ENCODE measurements at places on chromosomes 7 and 10.

GRCh38 chr7:82975811-82976468 lies 186.7 kb downstream of the PCLO start:
- H3K4me1 ChIP-seq: no peaks in the 10 kb centered on the region
- H3K4me3 ChIP-seq: no peak overlapping the region
- no peaks in the 10 kb centered on the region for H3K36me3 ChIP-seq
- H3K27ac ChIP-seq: no peak overlapping the region

GRCh38 chr7:139041378-139042085 lies 5.7 kb upstream of the ZC3HAV1L start:
- DNase-seq: no peak
- H3K27ac ChIP-seq: peak overlapping the region; percentile 59
- H3K4me1 ChIP-seq: peaks cover 51% of the 10 kb centered on the region
- H3K36me3 ChIP-seq: peaks cover 9% of the 10 kb centered on the region

- no peak for DNase-seq
- no peaks in the 10 kb centered on the region for H3K4me1 ChIP-seq
- peaks cover 26% of the 10 kb centered on the region for H3K27me3 ChIP-seq
- no peaks in the 10 kb centered on the region for H3K36me3 ChIP-seq
These were observed 95.9 kb upstream of the EGR2 start for GRCh38 chr10:62912086-62912485.

DNA sequence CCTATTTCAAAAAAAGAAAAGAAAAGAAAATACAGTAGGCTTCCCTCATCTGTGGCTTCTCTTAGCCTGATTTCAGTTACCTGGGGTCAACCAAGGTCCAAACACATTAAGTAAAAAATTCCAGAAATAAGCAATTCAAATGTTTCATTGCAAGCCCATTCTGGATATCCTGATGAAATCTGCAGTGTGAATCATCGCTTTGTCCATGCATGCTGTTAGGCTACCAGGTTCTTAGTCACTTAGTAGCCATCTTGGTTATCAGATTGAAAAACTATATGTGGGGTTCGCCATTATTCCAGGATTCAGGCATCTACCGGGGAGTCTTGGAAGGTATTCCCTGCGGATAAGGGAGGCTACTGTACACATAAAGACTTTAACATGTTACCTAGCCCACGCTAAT lies 991 bp upstream of the FAM204A start:
- H3K4me3 ChIP-seq: no peak overlapping the region
- peaks cover 28% of the 10 kb centered on the region for H3K4me1 ChIP-seq
- H3K27me3 ChIP-seq: no peaks in the 10 kb centered on the region
- DNase-seq: no peak
- H3K27ac ChIP-seq: peak overlapping the region; percentile 96

- no peaks in the 10 kb centered on the region for H3K36me3 ChIP-seq
- no peaks in the 10 kb centered on the region for H3K4me1 ChIP-seq
These were observed 216.6 kb upstream of the YAE1 start for GRCh38 chr7:39349452-39350123.

DNA sequence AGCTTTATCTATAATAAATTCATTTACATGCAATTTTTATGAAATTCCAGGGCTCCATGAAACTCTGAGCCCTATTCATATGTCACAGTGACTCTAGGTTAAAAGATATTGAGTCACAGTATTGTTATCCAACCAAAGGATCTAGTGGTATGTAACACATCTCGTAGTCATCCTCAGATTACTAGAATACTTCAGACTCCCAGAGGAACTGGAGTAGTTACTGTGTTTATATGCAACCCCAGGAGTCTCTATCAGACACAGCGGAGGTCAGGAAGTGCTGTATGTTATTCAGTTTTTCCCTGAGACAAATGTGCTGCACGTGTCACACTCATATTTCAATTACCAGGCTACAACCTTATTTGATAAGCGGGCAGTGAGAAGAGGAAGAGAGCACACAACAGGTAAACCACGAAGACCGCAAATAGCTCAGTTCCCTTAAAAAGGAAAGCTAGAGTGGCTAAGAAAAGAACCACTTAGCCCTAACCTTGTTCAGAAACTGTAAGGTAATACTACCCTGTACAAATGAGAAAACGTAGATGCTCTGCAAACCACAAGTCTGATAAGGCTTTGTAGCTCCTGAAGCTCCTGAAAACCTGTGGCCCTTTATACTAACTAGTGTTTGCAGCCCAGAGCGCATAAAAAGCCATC lies 114.0 kb upstream of the CNTNAP2 start:
- no peak overlapping the region for H3K27ac ChIP-seq
- H3K36me3 ChIP-seq: no peaks in the 10 kb centered on the region
- DNase-seq: no peak
- no peak overlapping the region for H3K4me3 ChIP-seq
- H3K27me3 ChIP-seq: no peaks in the 10 kb centered on the region

- no peak for DNase-seq
- H3K36me3 ChIP-seq: no peaks in the 10 kb centered on the region
- H3K4me1 ChIP-seq: no peaks in the 10 kb centered on the region
- H3K27ac ChIP-seq: no peak overlapping the region
- H3K4me3 ChIP-seq: no peak overlapping the region
These were observed 322.9 kb upstream of the AKR1E2 start for GRCh38 chr10:4503076-4503475.

GRCh38 chr10:47334466-47335295 lies 12.4 kb downstream of the GDF2 start:
- DNase-seq: no peak
- H3K27me3 ChIP-seq: peaks cover 40% of the 10 kb centered on the region
- H3K27ac ChIP-seq: no peak overlapping the region
- no peak overlapping the region for H3K4me3 ChIP-seq
- H3K4me1 ChIP-seq: no peaks in the 10 kb centered on the region

DNA sequence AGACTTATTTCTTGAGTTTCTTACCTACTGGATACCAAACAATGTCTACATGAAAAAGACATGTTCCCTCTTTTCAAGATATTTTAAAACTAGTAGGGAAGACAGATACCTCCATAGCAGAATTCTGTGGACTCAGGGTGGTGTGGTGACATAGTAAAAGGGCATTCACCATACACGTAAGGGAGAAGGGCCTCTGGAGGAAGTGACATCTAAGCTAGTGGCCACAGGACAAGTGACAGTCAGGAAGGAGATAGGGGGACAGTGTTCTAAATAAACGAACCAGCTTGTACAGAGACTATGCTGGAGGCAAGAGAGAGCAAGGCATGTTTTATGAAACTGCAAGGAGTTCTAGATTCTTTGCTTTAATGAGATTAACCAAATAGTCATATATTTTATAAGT lies 321.7 kb upstream of the LRGUK start:
- no peak overlapping the region for H3K27ac ChIP-seq
- DNase-seq: no peak
- H3K4me1 ChIP-seq: no peaks in the 10 kb centered on the region
- H3K36me3 ChIP-seq: peaks cover 3% of the 10 kb centered on the region
